ENCODE measurements at places on chromosomes 5 and 9.
A peak's percentile ranks its signal among the peaks of the same experiment; 100 is the strongest.

GRCh38 chr9:122332644-122333043, 38.2 kb upstream of the PTGS1 start:
- no peak for DNase-seq

DNA sequence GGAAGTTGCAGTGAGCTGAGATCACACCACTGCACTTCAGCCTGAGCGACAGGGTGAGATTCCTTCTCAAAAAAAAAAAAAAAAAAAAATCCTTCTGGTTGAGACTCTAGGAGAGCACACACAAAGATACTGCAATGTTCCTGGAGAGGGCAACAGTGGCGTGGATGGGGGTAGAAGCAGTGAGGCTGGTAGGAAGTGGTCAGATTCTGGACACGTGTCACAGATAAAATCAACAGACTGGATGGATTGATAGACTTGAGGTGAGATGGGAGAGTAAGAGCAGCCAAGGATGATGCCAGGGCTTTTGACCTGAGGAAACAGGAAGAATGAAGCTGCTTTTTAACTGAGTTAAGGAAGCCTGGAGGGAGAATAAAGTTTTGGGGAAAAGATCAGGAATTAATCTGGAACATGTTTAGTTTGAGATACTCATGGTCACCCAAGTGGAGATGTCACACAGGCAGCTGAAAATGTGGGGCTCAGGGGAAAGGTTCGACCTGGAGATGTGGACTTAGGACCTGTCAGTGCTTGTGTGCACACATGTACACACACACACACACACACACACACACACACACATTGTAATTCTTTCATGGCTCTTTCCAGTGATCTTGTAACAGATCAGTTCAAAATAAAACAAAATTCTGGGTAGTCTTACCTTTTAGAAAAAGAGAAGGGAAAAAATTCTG, 88.1 kb downstream of the FANCC start:
- DNase-seq, result no peak

GRCh38 chr5:180049185-180049548, 22.4 kb downstream of the RNF130 start:
- DNase-seq, result no peak

GRCh38 chr5:132470010-132470392, 20.6 kb downstream of the IRF1 start:
- DNase-seq, result no peak

DNA sequence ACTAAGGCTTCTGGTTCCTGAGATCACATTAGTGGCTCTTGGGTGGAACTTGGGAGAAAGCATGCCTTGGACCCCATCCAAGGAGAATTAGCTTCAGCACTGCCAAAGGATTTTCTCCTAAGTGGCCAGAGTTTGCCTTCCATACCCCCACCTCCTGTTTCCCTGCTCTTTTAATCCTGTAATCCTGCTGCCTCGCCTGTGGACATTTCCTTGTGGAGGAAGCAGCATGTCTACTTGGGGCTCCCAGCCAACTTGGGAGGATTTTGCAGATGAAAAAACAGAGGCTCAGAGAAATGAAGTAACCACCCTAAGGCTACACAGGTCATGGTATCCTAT, 1.6 kb downstream of the ARSI start:
- DNase-seq, result no peak

DNA sequence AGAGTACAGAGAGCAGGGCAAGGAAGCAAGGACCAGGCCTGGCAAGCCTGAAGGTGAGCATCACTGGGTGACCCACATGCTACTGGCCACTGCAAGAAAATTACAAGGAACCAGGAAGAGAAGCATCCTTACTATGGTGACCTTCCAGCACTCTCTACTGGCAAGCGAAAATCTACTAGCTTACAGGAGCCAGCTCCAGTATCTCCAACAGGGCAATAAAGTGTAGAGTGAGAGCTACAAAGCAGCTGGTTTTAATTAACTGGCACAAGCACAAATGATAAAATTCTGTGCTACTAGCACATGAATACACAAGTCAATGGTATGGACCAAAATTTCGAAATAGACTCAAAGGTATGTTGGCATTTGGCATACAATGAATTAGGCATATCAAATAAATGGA, 113.3 kb upstream of the CAST start:
- no peak for DNase-seq

DNA sequence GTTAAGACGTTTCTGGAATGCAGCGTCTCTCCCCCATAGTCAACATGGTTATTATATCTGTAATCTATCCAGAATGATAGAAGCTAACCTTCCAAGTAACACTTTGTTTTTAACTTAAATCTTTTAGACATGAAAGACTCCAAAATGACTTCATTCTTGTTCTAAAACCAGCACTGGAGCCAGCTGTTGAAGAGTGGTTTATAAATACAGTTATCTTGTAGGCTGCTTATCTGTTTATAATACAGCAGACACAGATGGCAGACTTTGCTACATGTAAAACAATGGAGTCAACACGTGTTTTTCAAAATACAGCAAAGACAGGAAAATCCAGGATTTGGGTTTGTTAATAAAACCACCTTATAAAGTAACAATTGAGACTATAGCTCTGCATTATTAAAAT, 48.8 kb upstream of the RETREG1 start:
- no peak for DNase-seq

GRCh38 chr5:53073348-53073747, 36.2 kb downstream of the MOCS2 start:
- no peak for DNase-seq

DNA sequence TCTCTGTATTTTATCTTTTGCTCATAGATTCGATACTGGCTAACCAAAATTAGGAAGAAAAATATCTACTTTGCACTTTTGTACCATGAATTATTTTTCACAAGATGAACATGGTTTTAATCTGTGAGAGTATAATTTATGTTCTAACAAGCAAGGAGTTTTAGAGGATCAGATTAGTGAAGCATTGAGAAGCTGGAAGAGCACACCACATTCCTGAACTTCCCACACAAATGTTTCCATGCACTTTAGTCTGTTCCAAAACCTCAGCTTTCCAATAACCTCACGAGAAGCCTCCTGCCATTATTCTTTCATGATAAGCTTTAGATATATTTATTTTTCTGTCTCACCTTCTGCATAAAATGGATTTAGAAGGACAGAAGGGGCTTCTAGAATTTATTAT, 98.7 kb upstream of the MPDZ start:
- no peak for DNase-seq

DNA sequence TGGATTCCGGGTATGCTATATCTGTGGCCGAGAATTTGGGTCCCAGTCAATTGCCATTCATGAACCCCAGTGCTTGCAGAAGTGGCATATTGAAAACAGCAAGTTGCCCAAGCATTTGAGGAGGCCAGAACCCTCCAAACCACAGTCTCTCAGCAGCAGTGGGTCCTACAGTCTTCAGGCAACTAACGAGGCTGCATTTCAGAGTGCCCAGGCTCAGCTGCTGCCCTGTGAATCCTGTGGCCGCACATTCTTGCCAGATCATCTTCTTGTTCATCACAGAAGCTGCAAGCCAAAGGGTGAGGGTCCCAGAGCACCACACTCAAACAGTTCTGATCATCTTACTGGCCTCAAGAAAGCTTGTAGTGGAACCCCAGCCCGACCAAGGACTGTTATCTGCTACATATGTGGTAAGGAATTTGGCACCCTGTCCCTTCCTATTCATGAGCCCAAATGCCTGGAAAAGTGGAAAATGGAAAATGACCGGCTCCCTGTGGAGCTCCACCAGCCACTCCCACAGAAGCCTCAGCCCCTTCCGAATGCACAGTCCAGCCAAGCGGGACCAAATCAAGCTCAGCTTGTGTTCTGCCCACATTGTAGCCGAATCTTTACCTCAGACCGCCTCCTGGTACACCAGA, 23.0 kb downstream of the ZNF474 start:
- no peak for DNase-seq

GRCh38 chr5:158139161-158139560, 280.2 kb upstream of the CLINT1 start:
- DNase-seq, result no peak

DNA sequence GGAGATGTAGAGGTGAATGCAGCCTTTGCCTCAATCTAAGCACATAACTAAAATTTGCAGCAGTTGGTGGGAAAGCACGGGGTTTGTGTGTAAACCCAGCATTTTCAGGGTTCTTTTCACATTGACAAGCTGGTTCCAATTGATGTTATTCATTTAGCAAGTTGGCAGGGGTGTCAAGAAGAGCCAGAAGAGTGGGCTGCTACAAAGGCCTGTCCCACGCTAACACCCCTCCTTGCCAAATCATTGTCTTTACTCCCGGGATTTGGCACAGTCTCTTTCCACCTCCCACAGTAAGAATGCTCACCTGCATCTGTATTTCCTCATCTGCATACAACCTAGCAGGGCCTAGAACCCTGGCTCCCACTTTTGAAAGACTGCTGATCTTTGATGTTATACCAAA, 11.8 kb downstream of the RGMB start:
- no peak for DNase-seq

DNA sequence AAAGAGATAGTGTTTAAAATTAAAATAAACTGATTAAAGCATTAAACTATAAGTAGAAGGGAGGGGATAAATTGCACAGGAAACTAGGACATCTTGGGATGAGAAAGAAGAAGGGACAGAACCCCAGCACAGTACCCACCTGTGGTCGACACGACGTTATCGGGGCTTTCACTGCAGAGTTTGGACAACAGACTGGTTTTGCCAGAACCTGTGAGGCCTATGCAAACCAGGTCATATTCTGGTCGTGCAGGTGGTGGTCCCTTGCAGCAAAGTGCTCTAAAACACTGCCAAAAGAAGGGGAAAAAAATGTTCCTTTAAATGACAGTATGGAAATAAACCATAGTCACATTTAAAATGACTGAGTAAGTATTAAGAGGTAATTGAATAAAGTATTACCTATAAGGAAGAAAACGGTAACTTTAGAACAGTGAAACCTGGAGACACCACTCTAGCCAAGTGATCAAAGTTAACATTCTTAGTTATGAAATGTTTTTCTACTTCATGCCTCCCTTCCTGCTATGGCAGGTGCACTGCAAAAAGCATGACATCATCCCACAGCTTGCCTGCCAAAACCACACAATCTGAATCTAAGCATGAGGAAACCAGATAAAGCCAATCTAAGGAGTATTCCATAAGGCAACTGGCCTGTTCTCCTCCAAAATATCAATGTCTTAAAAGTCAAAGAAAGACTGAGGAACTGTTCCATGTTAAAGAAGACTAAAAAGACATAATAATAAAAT, 138.6 kb downstream of the ARL15 start:
- no peak for DNase-seq

DNA sequence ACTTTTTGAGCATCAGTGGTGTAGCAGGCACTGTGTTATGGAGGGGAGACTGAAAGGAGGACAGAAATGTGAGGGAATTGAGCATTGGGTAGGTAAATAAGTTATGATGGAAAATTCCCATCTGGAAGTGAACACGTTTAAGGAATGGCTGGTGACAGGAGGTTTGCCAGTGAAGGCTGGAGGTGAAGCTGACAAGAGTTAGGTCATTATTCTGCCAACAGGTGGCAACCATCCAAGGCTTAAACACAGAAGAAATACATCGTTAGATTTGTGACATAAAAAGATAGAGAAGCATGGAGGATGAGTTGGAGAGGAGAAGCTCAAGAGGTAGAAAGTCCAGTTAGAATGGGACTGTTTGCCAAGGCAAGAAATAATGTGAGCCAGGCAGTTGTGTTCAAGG, 455.3 kb upstream of the SGCD start:
- no peak for DNase-seq

GRCh38 chr5:2168601-2169429, 286.1 kb upstream of the IRX4 start:
- peak; percentile 53 for DNase-seq

- no peak for DNase-seq
Measured at GRCh38 chr9:79812099-79812498, 240.3 kb downstream of the TLE4 start.

GRCh38 chr9:136759436-136760325, 1.6 kb upstream of the LCN8 start:
- no peak for DNase-seq

DNA sequence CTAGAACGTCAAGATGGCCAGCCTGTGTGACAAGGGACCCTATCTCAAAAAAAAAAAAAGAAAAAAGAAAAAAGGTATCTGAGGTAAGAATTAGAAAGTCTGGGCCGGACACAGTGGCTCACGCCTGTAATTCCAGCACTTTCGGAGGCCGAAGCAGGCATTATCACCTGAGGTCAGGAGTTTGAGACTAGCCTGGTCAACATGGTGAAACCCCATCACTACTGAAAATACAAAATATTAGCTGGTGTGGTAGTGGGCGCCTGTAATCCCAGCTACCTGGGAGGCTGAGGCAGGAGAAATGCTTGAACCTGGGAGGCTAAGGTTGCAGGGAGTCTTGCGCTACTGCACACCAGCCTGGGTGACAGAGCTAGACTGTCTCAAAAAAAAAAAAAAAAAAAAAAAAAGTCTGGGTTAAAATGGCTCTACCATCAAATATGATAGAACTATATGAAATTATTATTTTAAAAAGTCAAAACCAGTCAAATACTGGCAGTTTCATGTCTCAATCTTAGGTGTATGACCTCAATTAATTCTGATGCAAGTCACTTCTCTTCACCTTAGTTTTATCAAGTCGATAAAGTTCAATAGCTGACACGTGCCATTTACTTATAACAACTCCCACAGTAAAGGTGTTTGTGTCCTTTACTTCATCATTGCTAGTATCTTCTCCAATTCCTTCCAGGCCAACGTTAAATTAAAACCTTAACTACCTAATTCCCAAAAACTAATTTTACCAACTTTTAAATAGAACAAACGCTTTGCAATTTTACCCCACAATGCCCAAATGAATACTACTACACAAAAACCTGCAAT, 1.1 kb downstream of the RPS23 start:
- no peak for DNase-seq

DNA sequence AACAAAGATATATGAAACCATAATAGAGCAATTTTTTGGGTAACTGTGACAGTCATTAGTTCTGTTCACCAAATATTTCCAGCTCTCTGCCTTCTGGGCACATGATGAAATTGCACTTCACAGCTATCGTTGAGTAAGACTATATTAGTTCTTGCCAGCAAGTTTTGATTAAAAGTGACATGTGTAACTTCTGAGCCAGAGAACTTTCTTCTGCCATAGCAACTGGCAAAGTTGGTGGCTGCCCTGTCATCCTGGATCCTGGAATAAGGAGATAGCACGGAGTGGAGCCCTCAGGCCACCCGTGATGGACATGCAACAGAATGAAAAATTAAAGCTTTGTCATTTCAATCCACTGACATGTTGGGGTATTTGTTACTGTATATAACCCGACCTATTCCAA, 194.4 kb upstream of the VCAN start:
- DNase-seq, result no peak

DNA sequence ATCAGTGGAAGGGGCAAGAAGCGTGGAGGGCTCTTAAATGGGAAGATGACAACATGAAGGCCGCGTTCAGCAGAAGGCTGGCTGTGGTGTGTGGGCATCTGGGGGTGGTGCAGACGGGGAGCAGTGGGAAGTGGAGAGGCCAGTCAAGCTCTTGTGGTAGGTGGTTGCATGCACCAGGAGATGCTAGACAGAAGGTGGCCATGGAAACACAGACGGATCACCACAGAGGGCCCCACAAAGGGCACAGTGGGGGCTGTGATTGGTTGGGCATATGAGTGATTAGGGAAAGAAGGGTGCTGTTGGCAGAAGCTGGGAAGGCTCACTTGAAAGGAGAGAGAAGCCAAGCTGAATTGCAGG, 14.7 kb downstream of the MTMR12 start:
- DNase-seq, result no peak

All from glutamatergic neuron (in vitro differentiated cells).